ENCODE measurements at places on chromosomes 6 and 20.

GRCh38 chr6:3873051-3873450 is 23.9 kb downstream of the FAM50B start:
- DNase-seq = no peak

- no peak for DNase-seq
These were observed 240.4 kb downstream of the TBC1D32 start for GRCh38 chr6:121093928-121094327.

DNA sequence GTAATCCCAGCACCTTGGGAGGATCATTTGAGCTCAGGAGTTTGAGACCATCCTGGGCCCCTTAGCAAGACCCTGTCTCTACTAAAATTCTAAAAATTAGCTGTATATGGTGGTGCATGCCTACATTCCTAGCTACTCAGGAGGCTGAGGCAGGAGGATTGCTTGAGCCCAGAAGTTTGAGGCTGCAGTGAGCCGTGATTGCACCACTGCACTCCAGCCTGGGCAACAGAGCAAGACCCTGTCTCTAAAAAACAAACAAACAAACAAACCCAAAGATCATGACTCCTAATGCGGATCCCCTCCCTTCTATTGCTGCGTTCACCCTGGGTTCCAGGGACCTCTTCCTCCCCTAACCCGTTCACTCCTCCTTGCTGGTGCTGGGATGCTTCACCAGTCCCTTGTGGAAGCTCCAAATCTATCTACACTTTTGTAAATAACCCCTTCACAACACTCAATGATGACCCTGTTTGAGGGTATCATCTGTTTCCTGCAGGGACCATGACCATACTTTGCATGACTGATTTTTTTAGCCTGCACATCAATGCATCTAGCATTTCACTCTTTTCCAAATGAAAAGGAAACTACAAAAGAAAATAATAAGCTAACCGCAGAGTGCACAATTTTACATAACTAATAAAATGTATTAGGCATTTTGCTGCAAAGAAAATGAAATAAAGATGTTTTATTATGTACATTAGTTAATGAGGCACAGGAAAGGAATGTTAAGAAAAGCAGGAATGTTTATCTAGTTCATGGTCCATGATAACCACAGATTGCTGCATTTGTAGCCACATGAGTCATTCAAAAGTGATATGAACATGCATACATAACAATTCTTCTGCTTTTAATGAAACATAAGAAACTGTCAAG is 30.5 kb upstream of the IPCEF1 start:
- no peak for DNase-seq

GRCh38 chr6:125749173-125749864 is at the start of gene HEY2:
Gene HEY2, plus strand, starts transcription at chr6:125749632. Its CDS starts 145 bp downstream, at chr6:125749777.
- DNase-seq = peak; percentile 83

- no peak for DNase-seq
These were observed 112.9 kb downstream of the FOXO3 start for GRCh38 chr6:108673602-108674001.

GRCh38 chr20:2741463-2741862 is 48.9 kb downstream of the EBF4 start:
- no peak for DNase-seq

DNA sequence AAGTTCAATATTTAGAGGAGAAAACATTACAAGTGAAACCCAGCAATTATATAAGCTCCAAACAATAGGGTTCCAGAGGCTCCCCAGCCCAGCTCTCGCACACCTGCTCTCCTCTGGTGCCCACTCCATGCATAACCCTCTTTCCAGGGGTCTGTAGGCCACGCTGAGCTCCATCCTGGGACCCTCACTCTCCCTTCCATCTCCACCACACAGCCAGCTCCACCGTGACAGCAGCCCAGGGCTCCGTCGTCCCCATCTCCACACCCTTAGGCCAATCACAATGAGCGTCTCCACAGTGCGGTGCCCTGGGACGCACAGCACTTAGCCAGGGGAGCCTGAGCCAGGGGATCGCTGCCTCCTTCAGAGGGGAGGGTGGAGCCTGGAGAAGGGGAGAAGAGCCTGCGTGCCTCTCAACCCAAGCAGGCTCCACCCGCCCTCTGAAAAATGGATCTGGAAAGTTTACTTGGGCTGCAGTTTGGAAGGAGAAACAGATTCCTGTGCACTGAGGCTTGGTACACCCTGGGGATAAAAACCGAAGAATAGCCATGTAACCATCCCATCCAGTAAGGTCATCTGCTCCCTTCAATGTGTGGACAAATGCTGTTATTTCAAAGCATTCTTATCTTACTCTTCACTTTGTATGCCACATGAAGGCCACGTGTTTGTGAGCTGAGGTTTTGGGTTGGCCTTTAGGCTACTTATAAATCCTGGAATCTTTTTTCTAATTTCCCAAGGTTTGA is 72.4 kb upstream of the GGTLC1 start:
- DNase-seq = no peak

- no peak for DNase-seq
These were observed 102.7 kb downstream of the AGPAT4 start for GRCh38 chr6:161171207-161171606.

- DNase-seq = no peak
These were observed 4.7 kb downstream of the CITED2 start for GRCh38 chr6:139369568-139370282.

- no peak for DNase-seq
These were observed 16.7 kb downstream of the TULP4 start for GRCh38 chr6:158328952-158329351.

All from activated CD4-positive, alpha-beta T cell treated with anti-CD3 and anti-CD28 coated beads, Interleukin-2, amount 50 U/mL, for 48 hours (primary cell).